ENCODE measurements at places on chromosomes 6 and 20. TPM values are rescaled to one million over a fixed set of nuclear protein-coding genes. Genes with fewer than 3 reads are reported as not detected.

- H3K27ac ChIP-seq = no peak overlapping the region
- no peaks in the 10 kb centered on the region for H3K27me3 ChIP-seq
- H3K4me1 ChIP-seq = no peaks in the 10 kb centered on the region
- no peak overlapping the region for H3K4me3 ChIP-seq
- no peaks in the 10 kb centered on the region for H3K36me3 ChIP-seq
These were observed 278.9 kb downstream of the SAMD5 start for GRCh38 chr6:147787417-147787816.

GRCh38 chr6:20572940-20573339, 38.7 kb downstream of the CDKAL1 start:
- H3K27me3 ChIP-seq = no peaks in the 10 kb centered on the region
- no peak for DNase-seq
- peaks cover 14% of the 10 kb centered on the region for H3K4me1 ChIP-seq
- no peak overlapping the region for H3K27ac ChIP-seq

The GRIK2 gene
- total RNA-seq = 0.62 TPM

- no peak overlapping the region for H3K27ac ChIP-seq
- no peaks in the 10 kb centered on the region for H3K36me3 ChIP-seq
- DNase-seq = no peak
These were observed 18.1 kb upstream of the PXDC1 start for GRCh38 chr6:3769610-3770009.

- no peak overlapping the region for H3K4me3 ChIP-seq
- H3K27ac ChIP-seq = no peak overlapping the region
- no peak for DNase-seq
- H3K27me3 ChIP-seq = no peaks in the 10 kb centered on the region
- H3K36me3 ChIP-seq = no peaks in the 10 kb centered on the region
These were observed 2.1 kb upstream of the SOX4 start for GRCh38 chr6:21591446-21591845.

DNA sequence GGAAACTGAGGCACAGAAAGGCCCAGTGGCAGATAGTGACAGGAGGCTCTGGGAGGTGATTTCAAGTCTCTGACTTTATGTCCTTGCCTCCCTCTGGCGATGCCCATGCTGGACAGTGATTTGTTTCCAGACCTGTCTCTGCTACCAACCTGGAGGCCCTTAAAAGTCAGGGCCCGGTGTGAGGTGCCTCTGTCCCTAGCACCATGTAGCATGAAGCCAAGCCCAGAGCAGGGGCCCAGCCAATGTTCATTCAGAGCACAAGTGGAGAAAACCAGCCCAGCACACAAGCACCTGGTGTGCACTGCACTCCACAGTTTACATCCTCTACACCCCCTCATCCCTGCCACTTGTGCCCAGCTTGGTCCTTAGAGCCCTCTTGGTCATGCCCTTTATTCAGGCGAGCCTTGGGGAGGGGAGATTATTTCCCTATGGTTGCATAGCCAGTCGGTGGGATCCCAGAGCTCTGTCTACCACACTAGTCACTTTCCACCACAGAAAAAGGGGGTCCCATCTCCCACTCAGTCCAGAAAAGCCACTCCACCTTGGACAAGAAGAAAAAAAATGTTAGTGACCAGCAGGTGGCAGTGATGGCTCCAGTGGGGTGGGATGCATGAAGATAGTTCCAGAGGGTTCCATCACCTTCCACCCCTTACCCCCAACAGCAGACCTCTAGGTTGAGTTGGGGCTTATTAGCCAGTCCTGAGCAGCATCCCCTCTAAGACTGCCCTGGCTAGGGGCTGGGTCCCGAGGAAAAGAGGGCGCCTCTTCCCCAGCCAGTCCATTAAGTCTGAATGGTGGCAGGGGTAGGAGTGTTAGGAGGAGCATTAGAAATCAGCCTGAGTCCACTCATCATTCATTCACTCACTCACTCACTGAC, 30.9 kb downstream of the KIAA1755 start:
- no peaks in the 10 kb centered on the region for H3K4me1 ChIP-seq
- H3K27ac ChIP-seq = no peak overlapping the region
- H3K27me3 ChIP-seq = peaks cover 3% of the 10 kb centered on the region
- no peaks in the 10 kb centered on the region for H3K36me3 ChIP-seq
- H3K4me3 ChIP-seq = no peak overlapping the region

The BMP2 gene
- 12.4 TPM for total RNA-seq

- H3K27me3 ChIP-seq = peaks cover 11% of the 10 kb centered on the region
- H3K4me1 ChIP-seq = no peaks in the 10 kb centered on the region
These were observed 32.5 kb downstream of the PHACTR3 start for GRCh38 chr20:59636766-59637370.

The TMEM217 gene
- 1.1 TPM for total RNA-seq

- no peak overlapping the region for H3K27ac ChIP-seq
- H3K36me3 ChIP-seq = no peaks in the 10 kb centered on the region
- no peaks in the 10 kb centered on the region for H3K4me1 ChIP-seq
- no peak for DNase-seq
These were observed 217.4 kb upstream of the GMDS start for GRCh38 chr6:2462831-2463230.

The IL17A gene
- not detected for total RNA-seq

GRCh38 chr20:19969106-19969505, 48.1 kb upstream of the NAA20 start:
- no peak overlapping the region for H3K4me3 ChIP-seq
- peaks cover 86% of the 10 kb centered on the region for H3K36me3 ChIP-seq
- no peak for DNase-seq
- peak overlapping the region; percentile 7 for H3K27ac ChIP-seq
- no peaks in the 10 kb centered on the region for H3K27me3 ChIP-seq

DNA sequence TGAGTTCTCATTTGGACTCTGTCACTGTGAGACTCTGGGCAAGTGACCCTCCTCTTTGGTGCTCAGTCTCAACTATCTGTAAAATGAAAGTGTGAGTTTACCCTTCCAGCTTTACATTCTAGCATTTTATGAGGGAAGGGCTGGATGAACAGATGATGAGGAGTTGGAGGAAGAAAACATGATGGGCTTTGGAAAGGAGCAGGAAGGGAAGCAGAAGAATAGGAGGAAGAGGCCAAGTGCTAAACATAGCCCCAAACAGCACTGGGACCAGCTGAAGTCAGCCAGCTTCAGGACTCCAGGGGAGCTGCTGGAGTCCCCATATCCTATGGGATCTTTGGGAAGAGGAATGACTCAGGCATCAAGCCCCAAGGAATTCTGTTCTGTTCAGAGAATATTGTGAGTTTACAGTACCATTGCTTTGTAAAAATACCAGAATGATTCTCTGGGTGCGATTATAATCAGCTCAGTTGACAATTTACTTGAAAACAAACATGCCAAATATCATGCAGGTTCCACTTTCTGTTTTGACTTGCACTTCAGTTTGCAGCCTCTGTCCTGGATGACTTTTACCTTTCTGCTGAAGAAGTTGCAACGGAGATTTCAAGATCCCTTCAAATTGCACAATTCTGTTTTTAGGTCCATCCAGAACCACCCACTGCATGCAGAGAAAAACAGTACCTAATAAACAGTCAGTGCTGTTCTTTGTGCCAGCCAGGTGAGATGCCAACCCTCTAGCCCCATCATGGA, 3.2 kb downstream of the CD40 start:
- peaks cover 52% of the 10 kb centered on the region for H3K4me1 ChIP-seq
- no peaks in the 10 kb centered on the region for H3K27me3 ChIP-seq
- H3K36me3 ChIP-seq = peaks cover 42% of the 10 kb centered on the region
- no peak overlapping the region for H3K4me3 ChIP-seq
- no peak for DNase-seq

DNA sequence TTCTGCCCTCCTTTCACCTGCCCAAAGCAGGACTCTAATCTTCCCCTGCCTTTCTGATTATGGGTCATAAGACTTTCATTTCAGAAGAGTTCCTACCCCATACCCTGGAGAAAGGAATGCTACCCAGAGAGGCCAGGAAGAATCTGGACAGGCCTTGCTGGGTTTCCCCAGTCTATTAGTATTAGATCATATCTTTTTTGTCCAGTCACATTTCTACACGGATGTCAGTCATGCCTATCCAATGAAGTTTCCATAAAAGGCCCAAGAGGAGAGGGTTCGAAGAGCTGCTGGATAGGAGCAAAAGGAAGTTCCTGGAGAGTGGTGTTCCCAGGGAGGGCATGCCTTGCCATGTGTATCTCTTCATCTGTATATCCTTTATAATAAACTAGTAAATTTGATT, 3.2 kb downstream of the POLH start:
- DNase-seq = no peak
- no peak overlapping the region for H3K27ac ChIP-seq
- H3K27me3 ChIP-seq = no peaks in the 10 kb centered on the region
- peaks cover 31% of the 10 kb centered on the region for H3K4me1 ChIP-seq
- H3K36me3 ChIP-seq = peaks cover 21% of the 10 kb centered on the region
- H3K4me3 ChIP-seq = no peak overlapping the region

- no peaks in the 10 kb centered on the region for H3K36me3 ChIP-seq
- H3K27ac ChIP-seq = no peak overlapping the region
- no peak for DNase-seq
- H3K27me3 ChIP-seq = no peaks in the 10 kb centered on the region
- no peaks in the 10 kb centered on the region for H3K4me1 ChIP-seq
- no peak overlapping the region for H3K4me3 ChIP-seq
These were observed 222.2 kb upstream of the SLC35B3 start for GRCh38 chr6:8657522-8657921.

GRCh38 chr6:27865850-27866356, 46.3 kb downstream of the OR2B2 start:
- H3K27ac ChIP-seq = no peak overlapping the region
- peaks cover 25% of the 10 kb centered on the region for H3K4me1 ChIP-seq
- H3K27me3 ChIP-seq = peaks cover 19% of the 10 kb centered on the region
- no peak for DNase-seq
- no peaks in the 10 kb centered on the region for H3K36me3 ChIP-seq

The CDSN gene
- total RNA-seq = not detected

The DEF6 gene
- total RNA-seq = 21.5 TPM

DNA sequence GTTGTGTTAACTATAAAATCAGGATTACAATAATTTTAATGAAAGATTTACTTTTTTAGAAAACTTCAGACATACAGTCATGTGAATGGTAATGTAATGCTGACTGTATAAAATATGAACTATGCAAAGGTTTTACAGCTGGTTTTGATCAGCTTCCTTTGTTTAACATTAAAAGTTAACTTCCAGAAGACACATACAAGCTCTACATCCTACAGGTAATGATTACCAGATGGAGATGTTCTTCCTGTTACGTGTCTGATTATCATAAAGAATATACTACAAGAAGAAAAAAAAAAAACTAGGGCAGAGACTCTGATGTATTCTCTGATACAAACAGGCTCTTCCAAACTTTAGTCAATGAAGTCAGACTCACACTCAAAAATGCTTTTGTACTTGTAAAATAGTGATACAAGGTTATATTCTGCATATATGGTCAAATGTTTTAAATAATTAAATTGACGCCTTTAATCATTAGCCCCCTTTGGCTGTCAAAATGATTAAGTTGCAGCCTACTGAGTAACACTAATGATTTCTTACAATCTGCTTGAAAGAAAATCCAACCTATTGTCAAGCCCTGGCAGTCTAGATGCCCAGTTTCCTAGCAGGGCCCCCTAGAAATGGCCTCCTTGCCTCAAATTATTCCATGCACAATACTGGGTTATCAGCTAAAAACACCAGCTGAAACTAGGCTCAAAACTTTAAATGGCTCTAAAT, 251.8 kb upstream of the RUNX2 start:
- no peak overlapping the region for H3K27ac ChIP-seq
- DNase-seq = no peak
- no peaks in the 10 kb centered on the region for H3K36me3 ChIP-seq
- no peaks in the 10 kb centered on the region for H3K4me1 ChIP-seq
- no peaks in the 10 kb centered on the region for H3K27me3 ChIP-seq
- no peak overlapping the region for H3K4me3 ChIP-seq

GRCh38 chr6:126123226-126123625, 136.9 kb downstream of the TRMT11 start:
- DNase-seq = no peak
- no peaks in the 10 kb centered on the region for H3K4me1 ChIP-seq
- no peak overlapping the region for H3K4me3 ChIP-seq

- no peaks in the 10 kb centered on the region for H3K27me3 ChIP-seq
- peaks cover 37% of the 10 kb centered on the region for H3K36me3 ChIP-seq
- H3K4me3 ChIP-seq = no peak overlapping the region
- H3K27ac ChIP-seq = no peak overlapping the region
- peaks cover 3% of the 10 kb centered on the region for H3K4me1 ChIP-seq
- no peak for DNase-seq
These were observed 11.5 kb downstream of the RNF217 start for GRCh38 chr6:124973780-124974179.

DNA sequence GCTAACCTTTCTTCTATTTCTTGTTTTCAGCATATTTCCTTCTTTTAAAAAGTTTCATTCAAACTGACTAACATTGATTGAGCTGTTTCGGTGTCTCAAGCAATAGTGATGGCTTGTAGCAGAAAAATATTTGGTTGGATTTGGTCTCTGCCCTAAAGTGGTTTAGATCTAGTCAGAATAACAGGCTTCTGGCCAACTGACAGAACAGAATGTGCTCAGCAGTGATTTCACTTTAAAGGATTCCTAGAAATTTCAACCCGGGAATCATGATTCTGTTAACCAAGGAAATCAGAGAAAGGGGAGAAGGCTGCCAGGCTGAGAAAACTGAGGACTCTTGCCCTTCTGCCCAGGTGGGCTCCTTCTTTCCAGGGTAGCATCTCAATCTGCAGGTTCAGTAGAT, 16.6 kb upstream of the GSTA1 start:
- H3K27ac ChIP-seq = no peak overlapping the region
- no peaks in the 10 kb centered on the region for H3K36me3 ChIP-seq
- H3K4me3 ChIP-seq = no peak overlapping the region
- H3K4me1 ChIP-seq = no peaks in the 10 kb centered on the region
- DNase-seq = no peak

- no peak overlapping the region for H3K27ac ChIP-seq
- H3K4me1 ChIP-seq = no peaks in the 10 kb centered on the region
- H3K27me3 ChIP-seq = no peaks in the 10 kb centered on the region
- no peak for DNase-seq
These were observed 28.1 kb upstream of the HLA-C start for GRCh38 chr6:31299947-31300346.

- no peaks in the 10 kb centered on the region for H3K27me3 ChIP-seq
- H3K4me3 ChIP-seq = no peak overlapping the region
- no peaks in the 10 kb centered on the region for H3K36me3 ChIP-seq
- DNase-seq = no peak
- H3K27ac ChIP-seq = no peak overlapping the region
These were observed 10.5 kb upstream of the OGFRL1 start for GRCh38 chr6:71277926-71278600.

- H3K27ac ChIP-seq = no peak overlapping the region
- peaks cover 3% of the 10 kb centered on the region for H3K36me3 ChIP-seq
- peaks cover 10% of the 10 kb centered on the region for H3K4me1 ChIP-seq
- H3K27me3 ChIP-seq = no peaks in the 10 kb centered on the region
These were observed 134.5 kb downstream of the JARID2 start for GRCh38 chr6:15380351-15380750.

- DNase-seq = no peak
- H3K27ac ChIP-seq = no peak overlapping the region
- H3K27me3 ChIP-seq = no peaks in the 10 kb centered on the region
- peaks cover 8% of the 10 kb centered on the region for H3K36me3 ChIP-seq
- H3K4me3 ChIP-seq = no peak overlapping the region
- H3K4me1 ChIP-seq = peaks cover 35% of the 10 kb centered on the region
These were observed 42.2 kb downstream of the SNX9 start for GRCh38 chr6:157865249-157865648.

The CD24 gene
- 33.1 TPM for total RNA-seq

The C20orf202 gene
- 2.1 TPM for total RNA-seq

- H3K36me3 ChIP-seq = no peaks in the 10 kb centered on the region
- H3K27me3 ChIP-seq = no peaks in the 10 kb centered on the region
- no peak overlapping the region for H3K27ac ChIP-seq
- no peak overlapping the region for H3K4me3 ChIP-seq
These were observed 144.4 kb upstream of the CST7 start for GRCh38 chr20:24804481-24805206.

GRCh38 chr6:32835167-32835893, 3.2 kb downstream of the TAP2 start:
- no peak for DNase-seq
- no peaks in the 10 kb centered on the region for H3K27me3 ChIP-seq
- H3K27ac ChIP-seq = no peak overlapping the region
